GM13976 (cell line): ENCODE measurements at places on chromosomes 1 and 21.

DNA sequence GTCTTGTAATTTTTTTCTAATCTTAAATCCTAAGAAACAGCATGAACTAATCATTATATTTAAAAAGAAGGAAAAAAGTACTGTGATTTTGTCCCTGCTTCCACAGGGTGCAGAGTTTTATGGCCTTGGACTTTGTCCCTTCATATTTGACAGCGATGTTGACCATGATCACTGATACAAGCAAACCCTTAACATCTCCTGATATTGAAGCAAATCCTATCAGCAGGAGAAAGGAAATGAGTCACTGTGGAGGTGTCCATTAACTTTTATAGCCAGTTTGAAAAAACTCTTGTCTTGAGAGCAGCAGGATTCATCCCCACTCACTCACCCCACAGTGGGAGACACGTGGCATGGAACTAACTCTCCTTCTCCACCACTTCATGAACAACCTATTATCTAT lies 5.1 kb upstream of the REG4 start:
- no peak for DNase-seq

- no peak for DNase-seq
Observed at GRCh38 chr1:38831731-38832369, 27.7 kb downstream of the RRAGC start.

DNA sequence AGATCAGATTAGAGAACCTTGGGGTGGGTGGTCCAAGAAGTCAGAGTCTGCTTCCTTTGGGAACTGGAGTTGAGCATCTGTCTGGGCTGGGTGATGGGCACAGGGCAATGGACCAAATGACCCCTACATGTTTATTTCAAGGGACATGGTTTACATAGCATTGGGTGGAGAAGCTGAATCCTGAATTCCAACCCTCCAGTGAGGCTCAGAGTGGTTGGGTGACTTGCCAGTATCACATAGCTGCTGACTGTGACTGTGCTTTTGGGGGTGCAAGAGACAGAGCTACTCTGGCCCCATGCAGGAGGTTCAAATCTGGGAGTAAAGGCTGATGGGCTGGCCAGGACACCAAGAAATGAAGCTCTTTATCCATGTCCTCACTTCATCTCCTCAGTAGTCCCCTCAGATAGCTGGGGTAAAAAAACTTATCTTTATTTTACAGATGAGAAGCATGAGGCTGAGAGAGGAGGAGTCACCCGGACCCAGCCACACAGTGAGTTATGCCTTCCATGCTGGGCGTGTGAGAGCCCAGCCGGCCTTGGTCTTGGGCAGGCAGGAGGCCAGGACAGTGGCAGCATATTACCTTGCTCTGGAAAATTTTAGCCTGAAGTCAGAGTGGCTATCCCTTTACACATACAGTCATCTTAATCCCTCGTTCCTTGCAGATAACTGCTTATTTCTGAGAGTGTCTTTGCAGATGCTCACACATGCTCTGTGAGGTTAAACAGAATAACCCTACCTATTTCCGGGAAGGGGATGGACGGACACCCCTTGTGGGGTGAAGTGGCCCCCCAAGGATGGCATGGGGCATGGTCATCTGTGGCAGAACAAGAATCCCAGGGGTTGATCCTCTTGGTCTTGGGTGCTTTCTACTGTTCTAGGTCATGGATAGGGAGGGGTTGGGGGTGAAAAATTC lies 2.8 kb upstream of the SERINC2 start:
- DNase-seq = no peak

DNA sequence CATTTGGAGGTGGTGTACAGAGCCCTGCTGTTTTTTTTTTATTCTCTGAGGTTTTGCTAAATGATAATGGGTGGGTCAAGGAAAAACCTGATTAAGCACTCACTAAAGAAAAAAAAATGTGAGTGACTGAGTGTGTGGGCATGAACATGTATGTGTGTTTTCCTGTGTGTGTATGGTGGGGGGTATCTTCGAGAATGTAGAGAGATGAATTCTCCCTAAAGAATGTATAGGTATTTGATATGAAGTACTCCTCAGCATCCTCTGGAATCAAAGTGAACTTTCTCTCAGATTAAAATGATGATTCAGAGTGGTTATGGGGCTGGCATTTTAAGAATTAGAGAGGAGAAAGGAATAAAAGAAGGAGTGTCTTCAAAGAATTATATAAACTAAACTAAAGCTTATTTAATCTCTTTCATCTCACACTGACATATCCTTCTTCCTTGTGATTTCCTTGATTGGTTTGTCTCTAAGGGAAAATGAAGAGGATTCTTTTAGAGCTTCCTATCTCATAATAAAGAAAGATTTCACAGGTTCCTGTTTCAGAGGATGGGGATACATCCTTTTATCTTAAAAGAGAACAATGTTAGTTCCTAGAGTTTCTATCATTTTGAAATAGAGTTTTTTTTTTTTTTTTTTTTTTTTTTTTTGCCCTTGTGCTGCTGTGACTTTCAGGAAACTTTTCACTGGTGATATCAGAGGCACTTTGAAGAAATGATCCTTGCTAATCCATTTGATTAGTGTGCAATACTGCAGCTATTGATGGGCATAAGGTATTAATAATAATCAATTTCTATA lies 23.9 kb downstream of the S1PR1 start:
- DNase-seq = no peak

DNA sequence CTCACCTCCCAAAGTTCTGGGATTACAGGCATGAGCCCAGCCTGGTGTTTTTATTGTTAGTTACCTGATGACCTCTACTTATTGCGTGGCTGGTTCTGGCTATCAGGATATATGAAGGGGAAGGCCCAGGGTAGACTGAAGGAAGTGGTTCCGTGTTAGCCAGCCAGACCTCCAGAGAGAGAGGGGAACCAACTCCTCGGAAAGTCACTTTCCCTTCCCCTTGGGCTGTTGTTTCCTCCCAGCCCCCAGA lies 2.5 kb upstream of the RCSD1 start:
- DNase-seq = no peak

- DNase-seq = no peak
Observed at GRCh38 chr1:78408192-78408591, 82.6 kb upstream of the PTGFR start.
